ENCODE measurements at places on chromosomes 1 and 21.

DNA sequence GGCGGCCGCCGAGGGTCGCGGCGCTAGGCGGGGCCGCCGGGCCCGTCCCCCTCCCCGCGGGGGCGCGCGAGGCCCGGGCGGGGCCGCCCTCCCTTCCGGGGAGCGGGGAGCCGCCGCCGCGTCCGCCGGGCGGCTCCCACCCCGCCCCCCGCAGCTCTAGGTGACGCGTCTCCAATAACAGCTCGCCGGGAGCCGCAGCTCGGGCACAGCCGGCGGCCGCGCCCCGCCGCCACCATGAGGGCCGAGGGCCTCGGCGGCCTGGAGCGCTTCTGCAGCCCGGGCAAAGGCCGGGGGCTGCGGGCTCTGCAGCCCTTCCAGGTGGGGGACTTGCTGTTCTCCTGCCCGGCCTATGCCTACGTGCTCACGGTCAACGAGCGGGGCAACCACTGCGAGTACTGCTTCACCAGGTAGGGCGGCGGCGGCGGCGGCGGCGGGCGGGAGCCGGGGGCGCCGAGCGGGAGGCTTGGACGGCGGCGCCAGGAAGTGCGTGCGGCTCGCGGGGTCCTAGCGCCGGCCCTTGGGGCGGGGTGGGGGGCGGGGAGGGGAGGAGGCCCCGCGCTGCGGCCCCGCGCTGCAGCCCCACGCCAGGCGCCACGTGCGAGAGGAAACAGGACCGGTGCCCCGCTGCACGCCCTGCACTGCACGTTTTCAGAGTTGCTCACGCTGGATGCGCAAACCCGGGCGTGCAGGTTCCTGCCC lies at the start of gene SMYD2:
Gene SMYD2 (plus strand): TSS at position 139 of the 699 bp plus-strand sequence. CDS start 96 bp downstream, at position 235.
- DNase-seq = peak; percentile 33

GRCh38 chr1:31183927-31184554 lies 55.6 kb downstream of the NKAIN1 start:
- DNase-seq = peak; percentile 67

- DNase-seq = peak; percentile 67
These were observed 18.5 kb downstream of the CAMK1G start for GRCh38 chr1:209601809-209602657.

DNA sequence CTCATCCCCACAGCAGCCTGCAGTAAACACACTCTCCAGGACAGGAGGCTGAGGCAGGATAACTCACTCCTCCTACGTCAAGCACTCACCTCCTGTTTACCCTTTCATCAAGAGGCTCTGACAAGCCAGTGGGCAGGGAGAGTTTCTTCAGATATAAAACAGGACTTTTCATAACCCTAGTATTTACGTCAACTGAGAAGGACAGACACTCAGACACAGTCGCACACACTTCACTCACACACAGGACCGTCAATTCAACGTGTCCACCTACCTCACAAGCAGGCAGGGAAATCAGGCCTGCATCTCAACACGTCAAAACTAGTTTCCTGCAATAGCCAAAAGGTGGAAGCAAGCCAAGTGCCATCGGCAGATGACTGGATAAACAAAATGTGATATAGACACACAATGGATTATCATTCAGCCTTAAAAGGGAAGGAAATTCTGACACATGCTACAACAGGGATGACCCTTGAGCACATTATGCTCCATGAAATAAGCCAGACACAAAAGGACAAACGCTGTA lies 48.6 kb downstream of the ITPKB start:
- DNase-seq = no peak

GRCh38 chr1:226661965-226662364 lies 77.1 kb downstream of the ITPKB start:
- DNase-seq = no peak

DNA sequence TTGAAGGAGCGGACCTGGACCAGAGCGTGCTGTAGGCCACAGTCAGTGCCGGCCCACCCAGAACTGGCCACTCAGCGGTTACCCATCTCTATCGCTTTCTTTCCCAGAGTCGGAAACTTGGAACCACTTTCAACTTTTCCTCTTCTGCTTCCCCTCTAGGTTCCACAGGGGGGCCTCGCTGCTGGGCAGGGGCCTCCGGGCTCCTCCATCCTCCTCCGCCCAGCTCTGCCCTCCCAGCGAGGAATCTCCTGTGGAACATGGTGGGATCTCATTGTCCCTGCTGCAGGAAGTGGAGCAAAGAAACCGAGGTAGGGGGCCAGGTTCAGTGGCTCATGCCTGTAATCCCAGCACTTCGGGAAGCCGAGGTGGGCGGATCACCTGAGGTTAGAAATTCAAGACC lies 139.2 kb downstream of the ETS2 start:
- no peak for DNase-seq

DNA sequence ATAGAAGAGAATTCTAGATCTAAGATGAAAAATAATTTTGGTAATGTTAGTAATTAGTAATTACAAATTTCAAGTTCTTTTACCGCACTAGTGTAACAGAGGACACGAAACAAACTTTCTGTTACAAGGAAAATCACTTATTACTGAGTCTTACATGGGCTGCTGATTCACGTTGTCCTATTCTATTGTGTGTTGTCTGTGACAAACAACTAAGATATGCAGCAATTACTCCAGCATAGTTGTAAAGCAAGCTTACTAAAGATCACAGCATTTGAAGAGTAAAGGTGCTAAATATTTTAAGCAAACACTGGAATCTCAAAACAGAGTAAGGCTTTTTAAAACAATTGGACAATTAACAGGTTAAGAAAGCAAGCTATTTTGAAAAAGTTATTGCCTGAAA lies 502.3 kb downstream of the KCNT2 start:
- no peak for DNase-seq

- DNase-seq = no peak
These were observed 3.0 kb downstream of the PARK7 start for GRCh38 chr1:7964476-7964875.

- DNase-seq = no peak
These were observed 318.9 kb downstream of the ZNF326 start for GRCh38 chr1:90313778-90314177.

GRCh38 chr21:43190544-43190943 lies 21.7 kb downstream of the CRYAA start:
- DNase-seq = no peak

DNA sequence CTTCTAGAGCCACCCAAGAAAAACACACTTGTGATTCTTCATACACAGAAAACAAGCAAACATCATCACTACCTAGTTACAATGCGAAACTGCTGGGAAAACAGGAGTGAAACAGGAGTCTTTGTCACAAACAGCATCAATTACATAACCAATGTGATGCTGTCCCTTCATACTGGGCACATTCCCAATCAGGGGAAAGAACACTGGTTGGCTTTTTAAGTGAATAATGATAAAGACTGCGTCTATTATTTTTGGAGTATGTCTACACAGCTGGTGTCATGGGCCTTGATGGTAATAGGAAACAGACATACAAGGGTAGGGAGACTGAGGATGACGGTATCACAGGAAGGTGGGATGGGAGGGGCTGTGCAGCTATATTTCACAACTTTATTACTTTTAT lies 43.3 kb downstream of the SIPA1L2 start:
- no peak for DNase-seq

GRCh38 chr1:17795836-17796645 lies 40.9 kb downstream of the ACTL8 start:
- DNase-seq = no peak

GRCh38 chr1:39214021-39214713 lies 9.7 kb downstream of the MACF1 start:
- DNase-seq = no peak

DNA sequence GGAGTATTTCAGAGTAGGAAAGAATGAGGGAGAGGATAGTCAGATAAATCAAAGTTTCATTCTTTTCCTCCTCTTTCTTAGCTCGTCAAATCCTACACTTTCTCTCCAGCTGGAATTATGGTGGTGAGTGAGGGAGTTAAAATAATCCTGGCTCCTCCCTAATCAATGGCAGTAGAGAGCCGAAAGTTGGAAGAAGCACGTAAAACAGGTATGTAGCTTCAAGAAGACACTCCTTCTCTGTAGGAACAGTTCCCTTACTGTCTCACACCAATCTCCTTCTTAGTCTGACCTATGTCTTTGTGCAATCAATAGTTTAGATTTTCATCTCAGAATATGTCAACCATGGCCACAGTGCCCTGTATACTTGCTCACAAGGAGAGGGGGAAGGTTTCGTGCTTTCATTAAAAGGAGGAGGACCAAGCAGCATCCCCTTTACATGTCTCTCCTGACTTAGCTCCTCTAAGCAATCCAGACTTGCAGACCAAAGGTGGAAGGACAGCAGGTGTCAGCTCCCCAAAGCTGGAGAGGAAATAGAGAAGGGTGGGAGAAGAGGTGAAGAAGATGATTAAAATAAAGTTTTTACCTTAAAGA lies 878 bp downstream of the MINDY1 start:
- DNase-seq = no peak

- no peak for DNase-seq
These were observed 345.5 kb upstream of the LYPLAL1 start for GRCh38 chr1:218828125-218828650.

GRCh38 chr1:235329139-235329902 lies 951 bp downstream of the GGPS1 start:
- DNase-seq = peak; percentile 43

DNA sequence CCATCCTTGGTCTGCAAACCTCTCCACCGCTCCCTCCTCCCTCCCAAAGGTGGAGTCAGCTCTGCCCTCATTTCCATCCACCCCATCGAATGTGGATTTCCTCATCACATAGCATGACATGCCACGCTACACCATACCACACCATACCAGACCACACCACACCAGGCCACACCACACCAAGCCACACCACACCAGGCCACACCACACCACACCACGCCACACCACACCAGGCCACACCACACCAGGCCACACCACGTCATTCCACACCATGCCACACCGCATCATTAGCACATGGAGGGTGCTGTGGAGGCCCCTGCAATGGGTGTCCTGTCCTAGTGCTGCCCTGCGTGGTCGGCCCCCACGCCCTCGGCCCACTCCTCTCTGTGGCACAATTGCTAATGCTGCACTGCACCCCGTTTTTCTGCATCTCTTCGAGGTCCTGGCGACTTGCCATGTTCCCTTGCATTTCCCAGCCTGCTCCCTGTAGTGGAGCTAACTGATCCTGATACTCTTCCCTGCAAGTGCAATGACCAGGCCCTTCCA lies 11.3 kb downstream of the DFFB start:
- no peak for DNase-seq

DNA sequence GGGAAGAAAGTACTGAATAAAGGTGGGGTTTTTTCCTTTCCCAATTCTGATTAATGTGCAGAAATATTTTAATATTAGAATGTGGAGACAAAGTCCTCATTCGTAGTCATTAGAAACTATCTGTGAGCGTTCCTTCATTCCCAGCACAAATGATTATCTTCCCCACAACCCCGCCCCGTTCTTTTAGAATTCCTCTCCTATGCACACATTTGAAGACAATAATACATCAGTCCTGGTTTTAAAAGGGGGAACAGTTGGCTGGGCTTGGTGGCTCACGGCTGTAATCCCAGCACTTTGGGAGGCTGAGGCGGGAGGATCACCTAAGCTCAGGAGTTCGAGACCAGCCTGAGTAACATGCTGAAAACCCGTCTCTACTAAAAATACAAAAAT lies 876 bp downstream of the ALDH9A1 start:
- DNase-seq = no peak

DNA sequence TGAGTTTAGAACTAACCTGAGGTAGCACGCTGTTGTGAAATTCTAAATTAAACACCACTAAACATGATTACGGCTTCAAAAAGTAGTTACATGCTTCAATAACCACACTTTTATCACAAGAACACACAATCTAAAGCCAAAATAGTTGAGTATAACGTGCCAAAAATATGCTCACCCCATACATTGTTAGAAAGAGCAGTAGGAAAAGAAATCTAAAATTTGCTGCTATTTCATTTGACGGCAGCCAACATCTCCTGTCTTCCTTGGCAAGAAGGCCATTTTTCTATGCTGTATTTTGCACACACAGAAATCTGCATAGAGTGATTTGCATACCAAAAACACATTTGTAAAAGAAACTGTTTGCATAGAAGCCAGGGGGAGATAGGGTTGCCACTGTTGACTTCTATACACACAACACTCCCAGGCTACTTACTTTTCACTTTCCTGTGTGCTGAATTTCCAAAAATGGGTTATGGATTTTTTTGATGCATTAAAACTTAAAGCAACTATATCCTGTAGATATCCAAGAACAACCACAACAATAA lies 42.9 kb upstream of the DMRTB1 start:
- no peak for DNase-seq

- DNase-seq = no peak
These were observed 13.8 kb upstream of the RIPPLY3 start for GRCh38 chr21:36992671-36993070.

- DNase-seq = no peak
These were observed 85.1 kb downstream of the NID1 start for GRCh38 chr1:235979716-235980333.

DNA sequence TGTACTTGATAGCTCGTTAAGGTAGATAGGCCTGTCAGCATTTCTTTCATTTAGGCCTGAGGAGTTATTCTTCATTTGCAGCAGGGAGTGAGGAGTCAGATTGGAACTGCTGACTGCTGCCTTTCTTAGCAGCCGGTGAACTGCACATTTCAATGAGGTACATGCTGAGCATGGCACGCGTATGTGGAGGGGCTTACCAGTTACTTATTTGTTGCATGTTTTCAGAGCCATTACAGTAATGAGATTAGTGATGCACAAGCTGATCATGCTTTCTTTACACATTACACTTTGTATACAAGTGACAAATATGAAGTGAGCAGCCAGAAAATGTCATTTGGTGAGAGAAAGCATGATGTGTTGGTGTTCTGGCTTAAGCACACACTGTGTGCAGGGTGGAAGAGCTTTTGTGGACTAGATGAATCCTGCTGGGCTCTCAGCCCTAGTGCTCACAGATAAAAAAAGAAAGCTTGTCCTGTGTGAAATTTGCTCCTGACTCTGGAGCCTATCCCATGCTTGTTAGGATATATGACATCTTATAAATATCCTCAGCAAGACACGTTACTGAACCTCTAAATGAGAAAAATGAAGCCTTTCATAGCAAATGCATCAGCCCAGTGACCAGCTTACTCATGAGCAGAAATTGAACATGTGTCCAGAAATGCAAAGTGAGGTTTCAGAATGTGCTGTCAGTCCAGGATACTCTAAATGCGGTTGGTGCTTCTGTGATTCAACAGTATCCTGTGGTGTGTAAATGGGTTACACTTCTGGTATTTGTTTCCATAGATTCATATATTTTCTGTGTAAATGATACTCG lies 574.7 kb upstream of the ADGRL2 start:
- no peak for DNase-seq
